ENCODE measurements at places on chromosomes 1 and 21. TPM values are rescaled to one million over a fixed set of nuclear protein-coding genes. Genes with fewer than 3 reads are reported as not detected.

The C1orf94 gene
- not detected for total RNA-seq

The PRAMEF5 gene
- not detected for total RNA-seq

The OR2T10 gene
- total RNA-seq, result not detected

The TACSTD2 gene
- not detected for total RNA-seq

The PPP1R8 gene
- 36.5 TPM for total RNA-seq

The ORC1 gene
- 19.3 TPM for total RNA-seq

The MMEL1 gene
- not detected for total RNA-seq

The RIPK4 gene
- 13.9 TPM for total RNA-seq

The ADAMTS1 gene
- 0.15 TPM for total RNA-seq

The SLC1A7 gene
- total RNA-seq, result not detected

Measured in A549 treated with ZK216348 at 1 μM for 4 hours (cell line).